ENCODE measurements at places on chromosomes 12 and 14.

DNA sequence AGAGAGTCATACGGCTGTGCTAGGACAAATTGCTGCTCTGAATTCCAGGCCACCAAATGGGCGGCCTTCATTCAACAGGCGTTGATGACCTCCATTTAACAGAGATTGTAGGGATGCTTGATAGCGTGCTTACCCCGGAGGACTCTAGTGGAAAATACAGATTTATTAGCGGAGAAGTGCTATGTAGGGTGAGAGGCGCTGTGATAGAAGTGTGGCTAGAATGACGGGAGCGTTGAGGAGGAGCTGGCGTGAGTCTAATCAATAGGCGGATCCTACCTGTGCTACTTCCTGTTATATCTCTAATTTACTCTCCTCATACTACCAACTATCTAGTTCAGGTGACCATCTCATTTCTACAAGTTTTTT is 668 bp downstream of the MRPS35 start:
- DNase-seq: no peak

- peak; percentile 18 for DNase-seq
Measured at GRCh38 chr14:26200687-26201086, 397.1 kb downstream of the NOVA1 start.

DNA sequence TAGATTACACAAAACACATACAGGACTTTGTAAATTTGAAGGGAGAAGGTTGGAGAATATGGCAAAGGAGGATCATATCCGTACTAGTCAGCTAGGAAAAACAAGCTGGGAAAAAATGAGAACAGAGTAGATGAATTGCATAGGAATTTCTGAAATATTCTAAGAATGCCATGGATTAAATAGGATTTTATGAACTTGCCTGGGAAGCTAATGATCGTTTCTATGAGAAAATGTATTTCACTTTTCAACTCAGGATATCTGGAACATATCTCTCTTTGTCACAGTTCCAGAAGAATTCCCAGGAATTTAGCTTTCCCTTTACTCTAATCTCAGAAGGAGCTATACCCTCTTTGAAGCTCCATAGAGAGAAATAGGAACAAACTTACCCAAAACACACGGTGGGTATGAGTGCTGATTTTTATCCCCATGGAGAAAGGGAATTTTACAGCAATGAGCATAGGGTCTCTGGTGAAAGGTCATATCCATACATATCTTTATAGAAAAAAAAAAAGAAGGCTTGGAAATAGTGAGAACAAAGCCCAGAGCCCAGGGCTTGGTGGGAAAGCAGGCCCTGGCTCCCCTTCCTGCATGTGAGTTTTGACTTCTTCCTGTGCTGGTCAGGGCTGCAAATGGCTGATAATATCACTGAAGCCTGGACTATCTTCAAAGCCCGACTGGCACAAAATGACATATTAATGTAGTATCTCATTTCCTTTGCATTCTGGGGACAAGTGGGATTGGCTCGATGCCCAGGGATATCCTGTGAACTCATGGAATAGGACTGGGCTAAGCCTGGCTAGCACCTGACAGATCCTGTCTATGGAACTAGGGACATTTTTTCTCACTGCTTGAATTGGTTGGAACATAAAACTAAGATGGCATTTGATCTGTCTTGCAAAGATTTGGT is 136.3 kb downstream of the AEBP2 start:
- peak; percentile 50 for DNase-seq

GRCh38 chr12:103814436-103814835 is 26.6 kb downstream of the NT5DC3 start:
- no peak for DNase-seq

All from fibroblast of skin of left quadriceps (primary cell).